ENCODE measurements at places on chromosomes 1 and 21. TPM values are rescaled to one million over a fixed set of nuclear protein-coding genes. Genes with fewer than 3 reads are reported as not detected.

The TEDDM1 gene
- not detected for total RNA-seq

The CSMD2 gene
- not detected for total RNA-seq

The VTCN1 gene
- total RNA-seq: not detected

The VASH2 gene
- 0.07 TPM for total RNA-seq

The G0S2 gene
- total RNA-seq: 2.3 TPM

The LENEP gene
- 1.8 TPM for total RNA-seq

The CCDC17 gene
- total RNA-seq: 4.6 TPM

The SH2D1B gene
- total RNA-seq: not detected

The CRABP2 gene
- 0.66 TPM for total RNA-seq

The LCE2A gene
- total RNA-seq: not detected

GRCh38 chr1:157653494-157653873 lies 47.1 kb downstream of the FCRL3 start:
- DNase-seq: no peak

GRCh38 chr21:33069994-33070743 lies at the start of gene OLIG1:
TSS of gene OLIG1 (plus strand) at chr21:33070141. CDS start at chr21:33070247, 106 bp downstream.
- DNase-seq: no peak

DNA sequence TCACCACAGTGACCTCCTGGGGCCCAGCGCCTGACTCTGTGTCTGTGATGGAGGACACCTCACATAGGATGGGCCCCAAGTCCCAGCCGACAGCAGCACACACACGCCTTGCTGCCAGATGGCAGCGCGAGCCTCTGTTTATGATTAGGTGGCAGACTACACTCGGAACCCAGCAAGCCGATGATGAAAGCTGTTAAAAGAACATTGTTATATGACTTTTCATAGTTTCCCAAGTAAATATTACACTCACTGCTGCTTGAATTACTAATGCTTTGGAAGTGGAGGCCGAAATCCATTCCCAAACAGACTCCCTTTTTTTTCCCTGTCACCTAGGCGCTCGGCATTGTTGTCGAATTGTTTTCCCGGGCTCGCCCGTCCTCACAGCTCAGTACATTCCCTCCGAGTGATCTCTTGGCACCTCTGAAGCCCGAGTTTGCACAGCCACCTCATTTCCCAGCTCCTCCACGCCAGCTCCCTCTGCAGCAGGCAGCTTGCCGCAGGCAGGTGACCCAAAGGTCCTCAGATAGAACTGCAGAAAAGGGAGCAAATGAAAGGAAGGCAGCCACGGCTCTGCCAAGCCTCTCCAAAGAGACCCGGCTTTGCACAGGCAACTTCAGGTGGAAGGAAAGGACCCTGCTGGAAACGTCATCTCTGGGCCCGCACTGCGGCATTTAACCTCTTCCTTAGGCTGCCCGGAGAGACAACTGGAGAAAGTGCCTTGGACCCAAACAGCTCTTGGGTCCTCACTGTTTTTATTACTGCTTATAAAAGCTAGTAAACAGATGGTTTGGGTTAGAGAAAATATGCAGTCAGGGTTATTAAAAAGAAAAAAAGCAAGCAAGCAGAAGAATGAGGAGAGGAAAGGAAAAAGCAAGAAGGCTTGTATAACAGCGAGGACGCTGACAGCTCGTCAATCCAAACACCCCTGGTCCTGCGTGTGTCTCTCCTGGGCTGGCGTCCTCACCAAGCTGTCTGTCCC lies 72.2 kb upstream of the SLC25A33 start:
- no peak for DNase-seq

DNA sequence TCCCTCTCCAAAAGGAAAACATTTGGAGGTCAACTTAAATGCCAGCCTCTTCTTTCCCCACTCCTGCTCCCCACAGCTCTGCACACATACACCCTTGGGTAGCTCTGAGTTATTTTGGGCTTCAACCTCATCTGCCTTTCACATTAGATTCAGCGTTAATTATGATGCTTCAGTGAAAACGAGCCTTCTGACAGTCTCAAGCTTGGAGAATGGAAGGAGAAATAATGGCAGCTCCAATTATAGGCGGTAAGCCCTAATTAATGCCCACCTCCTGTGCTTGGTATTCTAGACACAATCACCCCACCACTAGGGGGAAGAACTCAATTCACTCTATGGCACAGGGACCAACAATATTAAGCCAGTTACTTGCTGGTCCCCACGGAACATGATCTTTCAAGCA lies 397.9 kb downstream of the BRINP2 start:
- DNase-seq: no peak

DNA sequence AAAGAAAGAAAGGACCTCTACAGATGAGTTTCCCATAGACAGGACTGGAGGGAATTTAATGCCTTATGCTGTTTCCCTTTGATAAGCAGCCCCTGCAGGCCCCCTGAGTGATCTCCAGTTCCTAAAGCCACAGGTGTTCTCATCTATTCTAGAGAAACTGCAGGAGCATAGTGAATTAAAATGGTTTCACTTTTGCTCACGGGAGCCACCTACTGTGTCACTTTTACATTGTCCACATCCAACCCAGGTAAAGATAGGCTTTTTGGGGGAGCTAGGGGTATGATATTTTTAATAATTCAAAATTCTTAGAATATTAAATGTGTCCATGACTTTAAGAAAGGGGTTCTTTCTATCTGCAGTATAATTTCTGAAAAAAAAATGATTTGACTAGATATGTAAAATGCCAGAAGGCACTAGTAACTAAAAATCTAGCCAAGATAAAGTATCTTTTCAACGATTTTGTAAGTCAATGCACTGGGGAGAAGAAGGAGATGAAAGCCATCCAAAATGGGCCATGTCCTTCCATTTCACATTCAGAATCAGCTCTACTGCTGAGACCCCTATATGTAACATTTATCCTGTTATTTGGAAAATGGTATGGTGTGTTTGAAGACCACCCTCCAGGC lies 267.3 kb upstream of the DUSP10 start:
- DNase-seq: no peak

GRCh38 chr1:19758227-19758830 lies 41.4 kb downstream of the TMCO4 start:
- DNase-seq: no peak

DNA sequence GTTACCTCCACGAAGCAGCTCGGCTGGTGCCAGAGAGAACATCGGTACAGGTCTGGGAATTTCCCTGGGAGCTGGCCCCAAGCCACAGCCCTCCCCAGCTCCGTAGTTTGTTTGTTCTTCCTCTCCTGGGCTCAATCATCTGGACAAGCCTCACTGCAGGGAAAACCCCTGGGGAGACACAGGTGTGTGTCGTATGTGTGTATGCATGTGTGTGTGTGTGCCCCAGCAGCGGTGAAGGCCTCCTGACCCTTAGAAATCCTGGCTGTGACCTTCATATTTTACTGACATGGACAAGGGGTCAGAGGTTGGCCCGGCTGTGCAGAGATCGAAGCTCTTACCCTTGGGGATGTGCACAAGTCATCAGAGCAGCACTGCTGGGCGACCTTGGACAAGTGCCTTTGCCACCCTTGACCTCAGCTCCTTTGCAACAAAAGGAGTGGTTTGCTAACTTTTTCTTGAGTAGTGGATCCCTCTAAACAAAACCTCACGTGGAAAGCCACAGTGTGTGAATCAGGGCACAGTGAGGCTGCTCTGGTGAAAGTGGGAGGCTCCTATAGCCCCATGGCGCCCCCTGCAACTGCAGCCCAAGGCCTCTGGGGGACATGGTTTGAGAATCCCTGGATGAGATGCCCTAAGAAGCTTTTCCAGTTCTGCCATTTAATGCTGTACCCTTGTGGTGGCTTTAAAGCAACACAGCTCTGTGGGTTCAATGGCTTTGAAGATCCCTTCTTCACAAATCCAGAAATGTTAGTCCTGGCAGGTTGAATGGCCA lies 12.3 kb upstream of the IL22RA1 start:
- no peak for DNase-seq

DNA sequence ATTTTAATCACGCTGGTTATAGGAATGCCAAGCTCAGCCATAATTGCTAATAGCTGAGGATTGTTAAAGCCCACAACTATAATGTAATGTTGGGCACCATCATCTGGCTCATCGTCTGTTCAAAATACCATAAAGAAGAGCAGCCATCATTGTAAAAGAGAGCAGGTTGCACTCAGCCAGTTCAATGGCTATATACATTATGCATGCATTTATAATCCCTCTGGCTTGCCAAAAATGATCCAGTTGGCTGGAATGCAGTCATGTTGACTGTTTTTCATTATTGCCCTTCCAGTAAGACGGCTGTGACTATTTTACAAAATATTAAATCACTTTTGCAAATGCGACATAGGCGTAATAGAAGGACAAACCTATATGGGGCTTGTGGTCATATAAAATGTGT lies 85.3 kb downstream of the SPAG17 start:
- DNase-seq: no peak

DNA sequence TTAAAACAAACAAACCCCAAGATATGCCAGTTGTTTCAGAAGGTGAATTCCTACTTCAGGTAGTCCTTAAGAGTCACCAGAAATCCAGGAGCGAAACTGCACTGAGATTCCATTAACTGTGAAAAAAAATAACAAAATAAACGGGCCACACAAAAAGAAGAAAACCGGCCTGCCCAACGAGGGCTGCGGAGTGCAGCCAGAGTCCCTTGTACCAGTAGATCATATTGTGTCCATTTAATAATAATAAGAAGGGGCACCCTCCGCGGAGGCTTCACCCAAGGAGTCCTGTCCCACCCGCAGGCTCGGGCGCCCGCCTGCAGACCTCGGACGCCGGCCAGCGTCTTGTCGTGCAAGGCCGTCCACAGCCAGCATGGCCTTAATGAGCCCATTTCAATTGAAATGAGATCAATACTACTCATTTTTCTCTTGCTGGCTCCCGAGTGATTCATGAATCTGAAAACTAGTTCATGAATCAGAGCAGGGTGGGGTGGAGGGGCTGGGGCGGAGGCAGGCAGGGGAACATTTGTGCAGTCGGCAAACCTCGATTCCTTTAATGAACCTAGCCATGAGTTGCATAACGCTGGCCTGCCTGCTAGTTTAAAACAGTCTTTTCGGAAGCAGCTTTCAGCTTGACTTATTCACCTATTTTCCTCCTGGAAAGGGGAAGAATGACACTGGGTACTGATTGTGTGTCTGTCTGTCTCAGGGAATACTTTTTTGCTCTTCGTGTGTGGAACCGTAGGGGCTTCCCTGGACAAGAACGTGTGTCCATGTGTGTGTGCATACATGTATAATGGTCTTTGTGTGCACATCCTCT lies 113.1 kb upstream of the IRF2BP2 start:
- no peak for DNase-seq

- DNase-seq: no peak
Measured at GRCh38 chr21:44065428-44065827, 41.8 kb upstream of the PWP2 start.
